Upper lobe of right lung (tissue), 1 donor: ENCODE measurements at places on chromosomes 6 and 20. TPM values are rescaled to one million over a fixed set of nuclear protein-coding genes. Genes with fewer than 3 reads are reported as not detected.

GRCh38 chr6:42468273-42468672 is 16.5 kb upstream of the TRERF1 start:
- no peak overlapping the region for H3K27ac ChIP-seq
- no peaks in the 10 kb centered on the region for H3K36me3 ChIP-seq
- no peak overlapping the region for H3K4me3 ChIP-seq
- DNase-seq = no peak
- H3K4me1 ChIP-seq = no peaks in the 10 kb centered on the region
- H3K27me3 ChIP-seq = no peaks in the 10 kb centered on the region

- H3K36me3 ChIP-seq = no peaks in the 10 kb centered on the region
- H3K4me1 ChIP-seq = no peaks in the 10 kb centered on the region
- DNase-seq = no peak
- H3K4me3 ChIP-seq = no peak overlapping the region
Observed at GRCh38 chr6:81148751-81149150, 603.7 kb downstream of the TENT5A start.

DNA sequence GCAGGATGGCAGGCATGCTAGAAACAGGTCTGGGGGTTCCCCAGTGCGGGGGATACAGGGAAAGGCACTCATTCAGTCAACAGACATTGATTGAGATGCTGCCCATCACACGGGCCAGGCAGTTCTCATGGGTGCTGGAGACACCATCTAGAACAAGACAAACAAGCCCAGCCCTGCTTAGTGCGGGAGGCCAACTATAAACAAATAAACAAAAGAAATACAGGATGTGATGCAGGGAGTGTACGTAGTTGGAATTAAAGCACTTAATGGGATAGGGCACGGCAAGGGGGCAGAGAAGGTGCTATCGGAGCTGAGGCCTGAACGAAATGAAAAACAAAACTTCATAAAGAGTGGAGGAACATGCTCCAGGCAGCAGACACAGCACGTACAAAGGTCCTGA is 169.3 kb downstream of the PREX1 start:
- no peak overlapping the region for H3K4me3 ChIP-seq
- H3K27me3 ChIP-seq = no peaks in the 10 kb centered on the region
- no peak overlapping the region for H3K27ac ChIP-seq
- H3K4me1 ChIP-seq = no peaks in the 10 kb centered on the region
- DNase-seq = no peak

GRCh38 chr6:18035330-18035854 is 48.0 kb upstream of the KIF13A start:
- no peak overlapping the region for H3K27ac ChIP-seq
- H3K4me3 ChIP-seq = no peak overlapping the region
- H3K27me3 ChIP-seq = no peaks in the 10 kb centered on the region
- no peaks in the 10 kb centered on the region for H3K36me3 ChIP-seq

Gene TUBB1
- 3.0 TPM for total RNA-seq

Gene SLC25A27
- 17.8 TPM for total RNA-seq

GRCh38 chr6:5610640-5611039 is 349.3 kb downstream of the FARS2 start:
- no peaks in the 10 kb centered on the region for H3K27me3 ChIP-seq
- no peaks in the 10 kb centered on the region for H3K36me3 ChIP-seq
- no peak for DNase-seq
- no peak overlapping the region for H3K27ac ChIP-seq
- no peaks in the 10 kb centered on the region for H3K4me1 ChIP-seq

Gene SCGN
- total RNA-seq = not detected

- no peaks in the 10 kb centered on the region for H3K27me3 ChIP-seq
- H3K27ac ChIP-seq = no peak overlapping the region
- H3K36me3 ChIP-seq = peaks cover 88% of the 10 kb centered on the region
- H3K4me1 ChIP-seq = peaks cover 6% of the 10 kb centered on the region
- H3K4me3 ChIP-seq = no peak overlapping the region
- DNase-seq = no peak
Observed at GRCh38 chr20:3911956-3912355, 22.8 kb downstream of the PANK2 start.

DNA sequence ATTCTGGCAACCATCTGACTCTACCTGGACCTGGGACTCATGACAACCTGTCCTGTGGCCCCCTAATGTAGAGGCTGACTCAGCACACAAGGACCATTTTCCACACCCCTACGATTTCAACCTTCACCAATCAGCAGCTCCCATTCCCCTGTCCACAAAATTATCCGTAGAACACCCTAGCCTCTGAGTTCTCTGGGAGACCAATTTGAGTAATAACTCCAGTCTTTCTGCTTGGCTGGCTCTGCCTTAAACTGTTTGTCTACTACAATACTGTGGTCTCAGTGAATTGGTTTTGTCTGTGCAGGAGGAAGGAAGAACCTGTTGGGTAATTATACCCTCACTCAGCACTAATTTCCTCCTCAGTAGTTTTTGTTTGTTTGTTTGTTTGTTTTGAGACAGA is 99.3 kb upstream of the MRPS10 start:
- H3K4me1 ChIP-seq = peaks cover 10% of the 10 kb centered on the region
- no peak overlapping the region for H3K4me3 ChIP-seq
- H3K27me3 ChIP-seq = no peaks in the 10 kb centered on the region
- DNase-seq = no peak
- no peaks in the 10 kb centered on the region for H3K36me3 ChIP-seq

Gene COL20A1
- not detected for total RNA-seq

Gene ZNF831
- 1.0 TPM for total RNA-seq

Gene LY6G5C
- 3.4 TPM for total RNA-seq

GRCh38 chr6:109676724-109677123 is 14.3 kb downstream of the AK9 start:
- H3K27ac ChIP-seq = no peak overlapping the region
- no peaks in the 10 kb centered on the region for H3K36me3 ChIP-seq
- DNase-seq = no peak
- H3K27me3 ChIP-seq = no peaks in the 10 kb centered on the region
- H3K4me3 ChIP-seq = no peak overlapping the region
- H3K4me1 ChIP-seq = no peaks in the 10 kb centered on the region

GRCh38 chr20:58870293-58871014 is 17.9 kb downstream of the GNAS start:
- H3K36me3 ChIP-seq = no peaks in the 10 kb centered on the region
- no peak overlapping the region for H3K27ac ChIP-seq
- DNase-seq = peak; percentile 78

- no peaks in the 10 kb centered on the region for H3K36me3 ChIP-seq
Observed at GRCh38 chr6:16041327-16041726, 87.6 kb upstream of the MYLIP start.

Gene TCF15
- total RNA-seq = 0.43 TPM

- H3K27me3 ChIP-seq = no peaks in the 10 kb centered on the region
- H3K36me3 ChIP-seq = no peaks in the 10 kb centered on the region
- DNase-seq = peak; percentile 71
- no peak overlapping the region for H3K4me3 ChIP-seq
- H3K4me1 ChIP-seq = peaks cover 13% of the 10 kb centered on the region
Observed at GRCh38 chr20:50027611-50028105, 44.9 kb downstream of the SNAI1 start.

- H3K27me3 ChIP-seq = no peaks in the 10 kb centered on the region
- H3K36me3 ChIP-seq = no peaks in the 10 kb centered on the region
- no peak for DNase-seq
Observed at GRCh38 chr6:150443621-150444020, 74.8 kb downstream of the IYD start.

- H3K27ac ChIP-seq = no peak overlapping the region
- no peaks in the 10 kb centered on the region for H3K36me3 ChIP-seq
- no peak overlapping the region for H3K4me3 ChIP-seq
- peaks cover 20% of the 10 kb centered on the region for H3K4me1 ChIP-seq
- no peak for DNase-seq
Observed at GRCh38 chr6:20198775-20199174, 13.5 kb downstream of the MBOAT1 start.

GRCh38 chr20:37417617-37418467 is 71.9 kb downstream of the SRC start:
- H3K27me3 ChIP-seq = peaks cover 2% of the 10 kb centered on the region
- no peaks in the 10 kb centered on the region for H3K4me1 ChIP-seq
- DNase-seq = no peak
- no peak overlapping the region for H3K4me3 ChIP-seq
- no peak overlapping the region for H3K27ac ChIP-seq
- H3K36me3 ChIP-seq = no peaks in the 10 kb centered on the region

- no peak overlapping the region for H3K27ac ChIP-seq
- H3K4me3 ChIP-seq = no peak overlapping the region
- H3K4me1 ChIP-seq = peaks cover 37% of the 10 kb centered on the region
Observed at GRCh38 chr6:167679122-167679736, 147.5 kb upstream of the AFDN start.

Gene SLCO4A1
- total RNA-seq = 63.3 TPM

Gene MYL9
- total RNA-seq = 410 TPM
